ENCODE measurements at places on chromosomes 12 and 14.

- DNase-seq = no peak
Observed at GRCh38 chr14:68174446-68174845, 354.9 kb downstream of the RAD51B start.

DNA sequence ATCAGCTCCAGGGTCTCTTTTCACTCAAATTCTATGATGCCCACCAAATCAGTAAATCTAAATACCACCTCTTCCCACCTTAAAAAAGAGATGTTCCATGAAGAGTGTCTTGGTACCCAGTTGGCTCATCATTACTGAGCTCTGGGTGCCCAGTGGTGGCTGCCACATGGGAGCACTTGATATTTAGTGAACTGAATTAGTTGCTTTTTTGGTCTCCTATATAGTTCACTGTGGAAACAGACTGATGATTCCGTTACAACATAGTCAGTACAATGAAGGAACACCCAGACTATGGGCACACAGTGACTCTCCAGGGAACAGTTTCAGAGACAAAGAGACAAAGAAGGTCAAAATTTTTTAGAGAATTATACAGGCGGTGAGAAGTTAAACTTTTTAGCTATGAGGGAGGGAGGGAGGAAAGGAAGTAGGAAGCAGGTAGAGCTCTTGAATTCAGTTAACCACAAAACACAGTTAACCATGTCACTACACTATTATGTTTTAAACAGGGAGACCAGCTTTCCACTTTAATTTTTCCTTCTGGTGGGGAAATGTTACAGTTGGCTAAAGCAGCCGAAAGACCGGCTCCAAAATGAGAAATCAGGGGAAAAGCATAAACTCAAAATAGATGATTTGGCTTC is 14.6 kb upstream of the YY1 start:
- DNase-seq = no peak

DNA sequence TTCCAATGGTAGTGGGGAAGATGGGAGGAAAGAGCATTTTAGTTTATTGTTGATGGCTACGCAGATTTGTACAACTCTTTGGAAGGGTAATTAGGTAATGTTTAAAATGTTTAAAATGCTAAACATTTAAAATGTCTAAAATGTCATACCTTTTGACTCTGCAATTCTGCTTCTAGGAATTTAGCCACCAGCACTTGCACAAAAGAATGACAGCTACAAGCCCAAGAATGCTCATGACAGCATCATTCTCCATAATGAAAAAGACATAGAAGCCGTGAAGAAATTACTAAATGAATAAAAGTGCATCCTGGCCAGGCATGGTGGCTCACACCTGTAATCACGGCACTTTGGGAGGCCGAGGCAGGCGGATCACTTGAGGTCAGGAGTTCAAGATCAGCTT is 19.9 kb upstream of the DYNC1H1 start:
- DNase-seq = no peak

- no peak for DNase-seq
Observed at GRCh38 chr14:98136012-98136789, 1135.8 kb downstream of the BCL11B start.

DNA sequence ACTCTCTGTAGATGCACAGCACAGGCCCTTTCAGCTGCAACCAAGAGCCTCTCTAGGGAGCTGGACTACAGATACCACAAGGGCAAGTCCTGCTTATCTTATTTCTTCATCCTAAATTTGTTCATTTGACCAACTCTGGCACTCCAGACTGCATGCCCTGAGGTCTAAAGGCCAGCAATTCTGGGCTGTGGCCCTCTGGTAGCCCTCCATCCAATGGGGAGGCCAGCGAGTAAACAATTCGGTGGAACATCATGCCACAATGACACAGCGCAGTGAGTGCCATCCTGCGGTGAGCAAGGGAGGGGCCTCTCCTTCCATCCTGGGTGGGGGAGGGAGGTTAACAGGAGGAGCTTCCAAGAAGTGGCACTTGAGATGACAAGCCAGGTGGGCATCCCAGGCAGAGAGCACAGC is 652 bp upstream of the SELPLG start:
- DNase-seq = no peak

GRCh38 chr12:129772501-129773493 is 131.0 kb downstream of the TMEM132D start:
- no peak for DNase-seq

- no peak for DNase-seq
Observed at GRCh38 chr14:104419865-104420505, 159.6 kb upstream of the C14orf180 start.

DNA sequence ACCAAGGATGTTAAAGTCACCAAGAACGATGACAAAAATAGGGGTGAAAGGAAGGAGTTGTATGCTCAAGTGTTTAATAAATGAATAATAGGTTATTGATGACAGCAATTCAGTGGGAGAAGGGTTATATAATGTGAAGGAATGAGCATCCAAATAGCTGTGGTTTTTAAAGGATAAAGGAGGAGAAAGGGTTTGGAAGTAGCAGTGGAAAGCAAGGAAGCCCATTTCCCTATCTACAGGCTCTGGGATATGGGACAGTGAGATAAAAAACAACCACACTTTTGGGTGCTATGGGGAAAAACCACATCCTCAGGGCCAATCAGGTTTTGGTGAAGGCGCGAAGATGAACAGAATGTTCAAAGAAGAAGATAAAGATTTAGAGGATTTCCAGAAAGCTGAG is 258.6 kb downstream of the ZFP36L1 start:
- no peak for DNase-seq

DNA sequence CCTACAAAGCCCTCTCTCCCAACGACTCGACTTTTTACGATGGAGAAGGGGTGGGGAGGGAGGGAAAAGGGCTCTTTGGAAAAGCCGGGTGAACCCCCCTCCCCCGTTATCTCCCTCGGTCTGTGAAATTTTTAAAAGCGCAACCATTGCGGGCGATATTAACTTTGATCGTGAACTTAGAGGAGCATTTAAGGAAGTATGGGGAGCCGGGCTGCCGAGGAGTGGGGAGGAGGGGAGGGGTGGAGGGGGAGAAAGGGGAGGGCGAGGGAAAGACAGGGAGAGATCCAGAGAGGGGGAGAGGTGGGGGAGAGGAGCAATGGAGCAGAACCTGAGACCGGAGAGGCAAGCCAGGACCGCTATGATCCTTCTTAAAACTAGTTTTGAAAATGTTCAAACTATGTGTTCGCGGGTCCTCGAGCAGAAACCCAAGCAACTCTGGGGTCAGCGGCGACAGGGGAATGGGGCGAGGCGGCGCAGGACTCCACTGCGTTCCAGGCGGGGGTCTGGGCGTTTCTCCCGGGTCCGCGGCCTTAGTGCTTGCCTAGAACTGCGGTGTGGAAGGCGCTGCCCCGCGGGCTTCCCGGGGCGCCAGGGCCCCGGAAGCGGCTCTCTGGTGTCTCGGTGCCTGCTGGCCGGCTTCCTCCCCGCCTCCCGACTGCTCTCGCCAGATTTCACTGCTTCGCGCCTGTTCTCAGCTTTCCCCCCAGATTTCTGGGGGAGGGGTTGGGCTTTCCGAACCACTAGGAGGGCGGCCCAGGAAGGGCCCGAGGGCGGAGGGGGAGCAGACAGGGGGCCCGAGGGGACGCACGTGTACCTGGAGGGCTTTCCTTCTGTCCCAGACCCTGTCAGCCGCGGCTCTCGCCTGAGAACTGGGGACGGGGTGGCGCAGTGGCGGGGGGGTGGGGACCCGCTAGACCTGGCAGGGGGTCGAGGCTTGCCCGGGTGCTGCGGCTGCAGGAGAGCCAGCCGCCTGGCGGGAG is at the start of gene HOTAIR:
Gene HOTAIR, minus strand, starts transcription at position 871 of the 980 bp plus-strand sequence.
- no peak for DNase-seq

- peak; percentile 83 for DNase-seq
Observed at GRCh38 chr12:51270951-51271518, 820 bp upstream of the SMAGP start.

DNA sequence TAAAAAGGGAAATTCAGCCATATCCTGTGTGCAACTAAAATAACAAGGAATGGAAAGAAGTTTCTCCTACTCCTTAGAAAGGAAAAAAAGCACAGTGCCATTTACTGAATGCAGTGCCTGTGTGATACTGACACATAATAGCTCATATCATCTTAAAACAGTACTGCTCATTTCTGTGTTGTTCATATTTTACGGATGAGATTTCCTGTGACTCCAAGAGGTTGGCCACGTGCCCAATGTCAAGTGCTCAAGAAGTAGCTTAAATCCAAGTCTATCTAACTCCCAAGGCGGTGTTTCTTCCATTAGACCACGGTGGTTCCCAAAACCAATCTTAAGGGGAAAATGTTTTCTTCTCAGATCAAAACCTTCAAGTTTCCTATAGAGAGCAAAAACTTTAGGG is 20.0 kb downstream of the MAP3K9 start:
- DNase-seq = no peak

GRCh38 chr14:85468816-85469215 is 61.1 kb upstream of the FLRT2 start:
- DNase-seq = no peak

DNA sequence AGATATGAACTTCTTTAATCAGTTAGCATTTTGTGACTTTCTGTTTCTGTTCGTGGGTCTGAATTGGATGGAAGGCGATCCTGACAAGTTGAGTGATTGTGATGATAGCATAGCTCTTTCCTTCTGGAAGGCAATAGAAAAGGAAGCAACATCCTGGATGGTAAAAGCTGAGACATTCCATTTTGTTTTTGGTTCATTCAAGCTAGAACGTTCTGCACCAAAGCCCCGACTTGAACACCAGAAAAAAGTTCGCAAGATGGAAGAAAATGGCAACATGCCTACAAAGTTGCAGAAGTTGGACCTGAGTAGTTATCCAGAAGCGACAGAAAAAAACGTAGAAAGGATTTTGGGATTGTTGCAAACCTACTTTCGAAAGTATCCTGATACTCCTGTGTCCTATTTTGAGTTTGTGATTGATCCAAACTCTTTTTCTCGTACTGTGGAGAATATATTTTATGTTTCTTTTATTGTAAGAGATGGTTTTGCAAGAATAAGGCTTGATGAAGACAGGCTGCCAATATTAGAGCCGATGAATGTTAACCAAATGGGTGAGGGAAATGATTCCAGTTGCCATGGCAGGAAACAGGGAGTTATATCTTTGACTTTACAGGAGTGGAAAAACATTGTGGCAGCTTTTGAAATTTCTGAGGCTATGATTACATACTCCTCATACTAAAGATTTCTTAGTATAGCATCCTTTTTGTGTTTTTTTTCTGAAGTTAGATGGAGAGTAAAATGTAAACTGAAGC is 896 bp downstream of the EID3 start:
- no peak for DNase-seq

GRCh38 chr12:130952171-130952954 is 1.3 kb upstream of the ADGRD1 start:
- no peak for DNase-seq

DNA sequence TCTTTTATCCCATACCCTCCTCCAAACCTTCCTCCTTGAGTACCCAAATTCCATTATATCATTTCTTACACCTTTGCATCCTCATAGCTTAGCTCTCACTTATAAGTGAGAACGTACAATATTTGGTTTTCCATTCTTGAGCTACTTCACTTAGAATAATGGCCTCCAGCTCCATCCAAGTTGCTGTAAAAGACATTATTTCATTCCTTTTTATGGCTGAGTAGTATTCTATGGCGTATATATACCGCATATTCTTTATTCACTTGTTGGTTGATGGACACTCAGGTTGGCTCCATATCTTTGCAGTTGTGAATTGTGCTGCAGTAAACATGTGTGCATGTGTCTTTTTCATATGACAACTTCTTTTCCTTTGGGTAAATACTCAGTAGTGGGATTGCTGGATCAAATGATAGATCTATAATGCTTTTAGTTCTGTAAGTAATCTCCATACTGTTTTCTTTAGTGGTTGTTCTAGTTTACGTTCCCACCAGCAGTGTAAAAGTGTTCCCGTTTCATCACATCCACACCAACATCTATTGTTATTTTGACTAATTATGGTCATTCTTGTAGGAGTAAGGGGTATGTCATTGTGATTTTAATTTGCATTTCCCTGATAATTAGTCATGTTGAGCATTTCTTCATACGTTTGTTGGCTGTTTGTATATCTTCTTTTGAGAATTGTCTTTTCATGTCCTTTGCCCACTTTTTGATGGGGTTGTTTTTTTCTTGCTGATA is 10.1 kb downstream of the RAB21 start:
- no peak for DNase-seq
